ENCODE measurements at places on chromosomes 16 and 17. TPM values are rescaled to one million over a fixed set of nuclear protein-coding genes. Genes with fewer than 3 reads are reported as not detected.

The WNT3 gene
- polyA plus RNA-seq: 1.4 TPM

The PRR35 gene
- 0.01 TPM for polyA plus RNA-seq

The SOCS1 gene
- 2.8 TPM for polyA plus RNA-seq

The GNGT2 gene
- polyA plus RNA-seq: 1.3 TPM

The HOXB2 gene
- polyA plus RNA-seq: 11.3 TPM

The CDRT15 gene
- polyA plus RNA-seq: not detected

The XAF1 gene
- 9.4 TPM for polyA plus RNA-seq

The SPATA22 gene
- not detected for polyA plus RNA-seq

The YPEL3 gene
- 73.6 TPM for polyA plus RNA-seq

The UNC13D gene
- polyA plus RNA-seq: 22.4 TPM

The RIPOR1 gene
- 14.9 TPM for polyA plus RNA-seq

The PRSS36 gene
- 1.7 TPM for polyA plus RNA-seq

The ARHGAP44 gene
- polyA plus RNA-seq: 0.81 TPM

The TVP23A gene
- 0.08 TPM for polyA plus RNA-seq

The MRPL28 gene
- polyA plus RNA-seq: 54.5 TPM

The KRTAP16-1 gene
- polyA plus RNA-seq: not detected

The KRT222 gene
- 0.43 TPM for polyA plus RNA-seq

The OR1F1 gene
- not detected for polyA plus RNA-seq

The RAMP2 gene
- 7.5 TPM for polyA plus RNA-seq

The PCYT2 gene
- 23.1 TPM for polyA plus RNA-seq

The GJC1 gene
- 1.2 TPM for polyA plus RNA-seq

The SCIMP gene
- polyA plus RNA-seq: 0.18 TPM

The CCDC200 gene
- not detected for polyA plus RNA-seq

The C16orf86 gene
- 1.8 TPM for polyA plus RNA-seq

The RBFOX1 gene
- polyA plus RNA-seq: 0.01 TPM

The DERL2 gene
- polyA plus RNA-seq: 40.1 TPM

The ABR gene
- 57.7 TPM for polyA plus RNA-seq

The ITGAL gene
- polyA plus RNA-seq: 2.5 TPM

The KRT39 gene
- not detected for polyA plus RNA-seq

The HSD17B1 gene
- 9.0 TPM for polyA plus RNA-seq

The CD300LB gene
- 0.06 TPM for polyA plus RNA-seq

All from esophagus (tissue), 2 donors.